ENCODE measurements at places on chromosomes 16 and 17.

DNA sequence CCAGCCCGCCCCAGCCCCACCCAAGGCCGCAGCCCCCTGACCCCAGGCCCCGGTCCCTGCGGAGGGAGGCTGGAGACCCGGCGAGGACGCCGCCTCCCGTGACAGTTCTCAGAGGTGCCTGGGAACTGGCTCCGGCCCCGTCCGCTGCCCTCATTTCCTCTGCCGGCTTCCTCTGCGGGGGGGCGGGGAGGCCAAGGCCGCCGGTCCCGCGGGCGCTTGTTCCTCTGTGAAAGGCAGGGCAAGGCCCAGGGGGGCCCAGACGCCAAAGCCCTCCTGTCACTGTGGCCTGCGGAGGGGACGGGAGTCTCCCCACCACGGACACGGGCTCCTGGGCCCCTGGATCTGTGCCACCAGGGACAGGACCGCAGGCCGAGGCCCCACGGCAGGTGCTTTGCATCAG is 5.0 kb upstream of the PVALEF start:
- DNase-seq: peak; percentile 73

GRCh38 chr16:70738083-70738977 is 52.5 kb upstream of the MTSS2 start:
- no peak for DNase-seq

DNA sequence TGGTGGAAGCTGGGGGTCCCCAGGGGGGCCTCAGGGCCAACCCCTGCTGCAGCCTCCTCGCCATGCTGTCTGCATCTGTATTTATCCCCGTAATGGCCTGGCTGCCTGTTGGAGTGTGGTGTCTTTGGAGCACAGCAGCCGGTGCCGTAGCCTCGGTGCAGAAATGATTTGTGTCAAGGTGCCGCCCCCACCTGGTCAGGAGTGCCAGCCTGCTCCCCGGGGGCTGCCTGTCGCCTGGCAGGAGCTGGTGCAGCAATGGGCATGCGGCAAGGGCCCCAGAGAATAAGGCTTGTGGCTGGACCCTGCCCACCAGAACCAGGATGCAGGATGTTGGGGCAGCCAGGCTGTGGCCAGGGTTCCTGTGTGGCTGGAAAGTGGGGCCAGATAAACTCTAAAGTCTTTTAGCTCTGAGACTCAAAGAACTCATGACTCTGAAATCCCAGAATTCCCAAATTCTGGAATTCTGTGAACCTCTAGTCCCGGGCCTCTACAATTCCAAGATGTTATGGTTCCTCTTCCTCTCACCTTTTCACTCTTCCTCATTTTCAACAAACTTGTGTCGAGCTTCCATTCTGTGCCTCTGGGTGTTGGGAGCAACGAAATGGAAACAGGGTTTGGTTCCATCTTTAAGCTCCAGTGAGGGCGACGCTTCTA is 5.9 kb downstream of the CPNE2 start:
- no peak for DNase-seq

- no peak for DNase-seq
These were observed 262.6 kb downstream of the PRKCA start for GRCh38 chr17:66564992-66565465.

DNA sequence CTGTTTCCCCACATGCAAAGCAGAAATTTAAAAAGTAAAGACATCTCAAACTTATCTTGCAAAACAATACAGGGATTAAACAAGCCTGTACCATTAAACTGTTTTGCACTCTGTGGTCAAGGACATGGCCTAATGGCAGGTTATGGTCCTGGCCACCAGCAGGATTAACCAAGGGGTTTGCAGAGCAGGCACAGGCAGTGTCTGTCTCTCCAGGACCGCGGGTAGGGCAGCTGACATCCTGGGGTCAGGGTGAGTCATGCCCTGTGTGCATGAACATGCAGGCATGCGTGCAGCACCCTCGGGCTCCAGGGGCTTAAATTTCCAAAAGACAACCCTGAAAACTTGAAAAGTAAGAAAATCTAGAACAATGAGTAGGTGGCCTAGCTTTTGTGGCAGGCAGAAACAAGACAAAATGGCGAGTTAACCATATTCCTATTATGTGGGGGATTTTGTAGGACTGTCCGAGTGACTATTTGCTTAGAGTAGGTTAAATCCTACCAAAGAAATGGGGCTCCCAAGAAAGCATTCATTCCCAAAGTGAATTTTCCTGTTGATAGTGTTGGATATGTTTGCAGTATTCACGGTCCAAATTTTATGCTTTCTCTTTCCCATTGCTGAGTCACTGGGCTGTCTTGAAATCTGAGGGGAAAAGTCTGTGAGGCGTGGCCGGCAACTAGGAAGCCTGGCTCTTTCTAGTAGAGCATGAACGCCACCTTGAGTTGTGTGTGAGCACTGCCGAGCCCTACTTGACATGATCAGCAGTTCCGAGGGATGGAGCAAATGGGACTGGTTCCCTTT is 158.4 kb upstream of the FAM20A start:
- DNase-seq: peak; percentile 90

DNA sequence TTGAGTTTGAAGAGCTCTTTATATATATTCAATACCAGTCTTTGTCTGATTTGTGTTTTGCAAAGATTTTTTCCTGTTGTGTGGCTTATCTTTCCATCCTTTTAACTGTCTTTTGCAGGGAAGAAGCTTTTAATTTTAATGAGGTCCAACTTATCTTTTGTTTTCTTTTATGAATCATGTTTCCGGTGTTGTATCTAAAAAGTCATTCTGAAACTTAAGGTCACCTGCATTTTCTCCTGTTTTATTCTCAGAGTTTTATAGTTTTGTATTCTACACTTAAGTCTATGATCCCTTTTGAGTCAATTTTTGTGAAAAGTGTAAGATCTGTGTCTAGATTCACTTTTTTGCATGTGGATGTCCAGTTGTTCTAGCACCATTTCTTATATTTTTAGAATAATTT is 24.6 kb upstream of the COX10 start:
- DNase-seq: no peak

- no peak for DNase-seq
These were observed 1.2 kb upstream of the EFNB3 start for GRCh38 chr17:7703584-7704479.

- DNase-seq: no peak
These were observed 23.8 kb downstream of the SEC14L1 start for GRCh38 chr17:77164483-77165091.

DNA sequence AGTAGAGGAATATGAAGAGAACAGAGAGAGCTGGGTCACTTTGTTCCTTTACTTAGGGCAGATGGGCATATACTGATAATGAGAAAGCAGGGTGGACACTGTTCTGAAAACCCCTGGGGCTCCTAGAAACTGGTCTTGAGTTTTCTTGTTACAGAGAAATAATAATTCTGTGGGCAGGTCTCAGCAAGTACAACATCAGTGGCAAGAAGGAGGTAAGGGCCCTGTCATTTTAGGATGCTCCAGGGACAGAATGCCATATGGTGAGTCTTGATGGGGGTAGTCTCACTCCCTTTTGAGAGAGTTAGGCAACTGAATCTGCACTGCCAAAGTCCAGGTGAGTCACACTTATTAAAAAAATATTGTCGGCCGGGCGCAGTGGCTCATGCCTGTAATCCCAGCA is 102.3 kb downstream of the KCNJ2 start:
- DNase-seq: no peak

DNA sequence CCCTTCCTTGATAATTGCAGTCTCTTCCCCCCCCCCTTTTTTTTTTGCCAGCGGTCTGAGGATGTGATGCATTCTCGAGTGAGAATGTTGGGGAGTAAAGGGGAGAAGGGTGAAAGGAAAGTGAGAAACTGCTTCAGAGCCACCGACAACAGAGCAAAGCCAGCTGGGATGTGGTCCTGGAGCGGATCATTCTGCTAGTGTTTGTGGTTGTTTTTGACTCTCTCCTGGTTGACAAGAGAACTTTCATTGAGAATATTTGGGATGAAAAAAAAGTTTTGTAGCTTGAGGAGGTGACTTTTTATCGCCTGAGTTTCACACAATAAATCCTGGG is 1.3 kb downstream of the NF1 start:
- no peak for DNase-seq

- DNase-seq: no peak
These were observed 38.6 kb downstream of the COX10 start for GRCh38 chr17:14107889-14108288.

- DNase-seq: no peak
These were observed 137.8 kb downstream of the UTP18 start for GRCh38 chr17:51398128-51398525.

DNA sequence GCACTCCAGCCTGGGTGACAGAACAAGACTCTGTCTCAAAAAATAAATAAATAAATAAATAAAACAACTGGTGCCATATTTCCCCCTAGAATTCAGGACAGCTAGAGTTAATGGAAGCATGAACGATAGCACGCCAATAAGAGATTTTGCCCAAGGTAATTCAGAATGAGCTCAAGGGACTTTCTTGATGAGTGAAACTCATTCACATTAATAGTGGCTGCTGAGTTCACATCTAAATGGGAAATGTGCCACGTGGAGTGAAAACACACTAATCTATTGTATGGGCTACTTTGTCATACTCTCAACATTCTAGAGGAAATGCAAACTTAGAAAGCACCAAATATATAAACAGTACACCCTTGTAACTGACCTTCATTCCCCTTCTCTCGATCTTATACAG is 47.4 kb upstream of the PSMD7 start:
- no peak for DNase-seq

- no peak for DNase-seq
These were observed 1.6 kb downstream of the DOC2B start for GRCh38 chr17:179781-180380.

DNA sequence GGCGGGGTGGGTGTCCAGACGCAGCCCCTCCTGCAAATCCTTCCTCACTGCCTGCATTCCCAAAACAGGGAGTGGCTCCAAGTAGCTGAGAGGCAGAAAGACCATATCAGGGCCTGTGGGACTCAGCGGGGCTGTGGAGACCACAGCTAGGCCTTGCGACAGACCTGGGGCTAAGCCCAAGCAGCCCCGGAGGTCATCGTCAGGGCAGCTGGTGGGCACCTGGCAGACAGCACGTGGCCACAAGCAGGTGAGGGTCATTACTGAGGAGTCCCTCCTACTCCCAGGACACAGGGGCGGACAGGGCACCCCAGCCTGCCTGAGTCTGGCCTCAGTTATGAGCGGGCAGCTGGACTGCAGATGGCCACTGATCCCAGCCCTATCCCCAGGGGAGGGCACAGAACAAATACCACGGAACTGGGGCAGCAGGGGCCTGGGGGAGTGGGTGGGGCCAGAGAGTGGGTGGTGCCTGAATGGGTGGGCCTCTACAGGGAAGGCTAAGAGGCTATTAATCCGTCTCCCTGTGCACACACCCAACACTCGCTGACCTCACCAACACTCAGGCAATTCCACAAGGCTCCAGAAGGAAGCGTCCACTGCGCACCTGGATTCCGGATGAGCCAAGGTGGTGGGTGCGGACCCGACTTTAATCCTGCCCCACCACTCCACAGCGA is 8.5 kb downstream of the HS3ST6 start:
- no peak for DNase-seq

All from CD14-positive monocyte (primary cell).